ENCODE measurements at places on chromosomes 4 and X.

DNA sequence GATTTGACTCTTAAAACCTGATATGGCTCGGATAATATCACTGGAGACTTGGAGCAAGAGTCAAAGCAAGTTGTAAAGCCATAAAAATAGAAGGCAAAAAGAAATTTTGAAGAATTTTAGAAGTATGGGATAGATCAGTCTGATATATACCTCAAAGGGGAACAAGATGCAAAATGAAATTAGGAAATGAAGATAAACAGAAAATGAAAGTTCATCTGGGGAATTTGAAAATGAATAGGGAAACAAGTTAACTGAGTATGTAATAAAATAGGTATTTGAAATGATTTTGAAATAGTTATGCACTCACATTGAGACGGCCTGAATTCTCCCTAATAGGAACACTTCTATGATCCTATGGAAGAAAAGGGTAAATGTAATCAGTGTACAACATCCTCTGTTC, 5.7 kb downstream of the CYP2U1 start:
- DNase-seq, result no peak

GRCh38 chr4:37531151-37531550, 155.0 kb downstream of the RELL1 start:
- DNase-seq, result no peak

GRCh38 chr4:80926446-80926845, 104.1 kb upstream of the BMP3 start:
- no peak for DNase-seq

- DNase-seq, result no peak
Measured at GRCh38 chrX:123468481-123468880, 264.4 kb downstream of the THOC2 start.

GRCh38 chr4:154595807-154596206, 5.3 kb upstream of the FGA start:
- no peak for DNase-seq
